NCI-H460 (cell line): ENCODE measurements at places on chromosomes 7 and 10. TPM values are rescaled to one million over a fixed set of nuclear protein-coding genes. Genes with fewer than 3 reads are reported as not detected.

Gene GPNMB
- total RNA-seq: 1.4 and 2.7 TPM in 2 replicates

Gene ATOH7
- total RNA-seq: 0.20 TPM in 1 of 2 replicates, not detected in the other

Gene FAM131B
- total RNA-seq: 0.06 and 0.10 TPM in 2 replicates

Gene UBE3C
- 78.6 and 96.9 TPM in 2 replicates for total RNA-seq

Gene ACADSB
- 11.0 and 11.3 TPM in 2 replicates for total RNA-seq

Gene MINPP1
- 36.6 and 39.6 TPM in 2 replicates for total RNA-seq

Gene PDE6C
- not detected in 2 replicates for total RNA-seq

Gene NEUROG3
- total RNA-seq: not detected in 2 replicates

- DNase-seq: no peak
Observed at GRCh38 chr7:155287284-155287935, 10.3 kb upstream of the INSIG1 start.

DNA sequence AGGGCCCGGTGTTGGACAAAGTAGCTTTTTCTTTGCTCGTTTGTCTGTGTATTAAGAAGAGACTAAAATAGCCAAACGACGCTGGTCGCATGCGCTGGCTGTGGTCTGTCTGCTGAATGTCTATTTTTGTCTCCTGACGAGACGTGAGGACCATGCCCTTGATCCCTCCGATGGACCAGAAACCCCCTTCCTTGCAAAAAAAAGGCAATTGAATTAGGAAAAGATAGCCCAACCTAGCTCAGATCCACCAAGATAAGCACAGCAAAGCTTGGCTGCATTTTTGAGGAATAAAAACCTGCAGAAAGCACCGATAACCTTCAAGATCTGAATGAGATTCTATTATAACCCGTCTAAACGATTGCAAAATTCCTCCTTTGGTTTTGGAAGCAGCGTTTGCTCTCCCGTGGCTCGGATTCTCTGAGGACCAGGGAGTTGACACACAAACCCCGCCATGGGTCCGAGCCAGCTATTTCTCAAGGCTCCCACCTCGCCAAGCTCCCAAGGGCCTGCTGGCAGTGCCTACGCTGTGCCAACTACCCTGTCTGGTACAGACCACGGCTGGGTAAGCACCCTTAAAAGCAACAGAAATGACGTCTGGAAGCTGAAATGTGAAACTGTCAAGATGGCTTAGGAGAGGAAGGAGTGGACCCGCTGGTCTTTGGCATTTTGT lies 17.7 kb upstream of the TTYH3 start:
- no peak for DNase-seq

GRCh38 chr10:123808906-123809305 lies 82.7 kb downstream of the CPXM2 start:
- DNase-seq: peak; percentile 57

GRCh38 chr10:2618690-2619089 lies 448.7 kb upstream of the PFKP start:
- DNase-seq: no peak

DNA sequence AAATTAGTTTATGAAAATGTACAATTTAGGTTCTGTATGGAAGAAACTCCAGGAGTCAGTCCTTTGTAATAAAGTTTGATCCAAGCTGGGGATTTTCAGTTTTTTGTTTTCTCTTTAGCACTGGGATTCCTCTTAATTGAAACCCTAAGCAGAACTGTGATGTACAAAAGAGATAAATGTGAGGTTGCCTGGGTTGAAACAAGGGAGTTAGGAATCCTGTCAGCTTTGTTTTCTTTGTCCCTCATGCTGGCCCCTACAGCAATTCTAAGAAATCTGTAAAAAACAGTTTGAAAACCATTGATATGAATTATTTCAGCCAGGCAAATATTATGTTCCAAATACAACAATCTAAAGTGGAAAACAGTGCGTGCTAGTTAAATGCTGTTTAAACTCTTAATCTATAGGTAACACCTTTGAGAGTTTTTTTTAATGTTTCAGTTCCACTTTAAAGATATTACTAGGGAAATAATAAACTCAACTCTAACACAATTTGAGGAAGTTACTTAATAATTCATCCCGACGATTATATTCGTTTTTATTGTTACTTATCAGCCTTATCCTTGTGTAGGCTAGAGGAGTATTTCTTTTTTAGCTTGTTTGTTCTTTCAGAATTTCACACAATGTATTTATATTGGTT lies 65.3 kb downstream of the SGCE start:
- DNase-seq: no peak

DNA sequence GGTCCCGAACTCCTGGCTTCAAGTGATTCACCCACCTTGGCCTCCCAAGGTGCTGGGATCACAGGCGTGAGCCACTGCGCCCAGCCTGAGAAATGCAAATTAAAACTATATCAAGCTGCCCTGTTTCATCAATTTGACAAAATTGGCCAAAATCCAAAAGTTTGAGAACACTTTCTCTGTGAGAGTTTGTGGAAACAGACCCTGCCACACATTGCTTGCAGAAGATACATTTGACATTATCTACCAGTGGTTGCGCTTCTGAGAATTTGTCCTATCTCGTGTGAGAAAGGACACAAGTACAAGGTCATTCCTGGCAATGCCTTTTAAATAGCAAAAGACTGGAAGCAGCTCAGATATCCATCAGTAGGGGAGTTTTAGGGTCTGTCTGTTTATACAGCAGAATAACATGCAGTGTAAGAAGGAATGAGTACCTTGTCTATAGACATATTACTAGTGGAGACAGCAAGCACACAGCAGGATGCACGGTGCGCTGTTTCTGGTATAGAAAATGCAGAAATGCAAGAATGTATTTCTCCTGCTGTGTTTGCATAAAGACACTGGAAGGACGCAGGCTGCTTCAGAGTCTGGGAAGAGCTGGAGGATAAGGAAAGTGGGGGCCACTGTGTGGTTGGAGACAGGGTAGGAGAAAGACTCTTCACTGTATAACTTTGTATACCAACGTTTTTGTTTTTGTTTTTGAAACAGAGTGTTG lies 4.3 kb downstream of the LHPP start:
- no peak for DNase-seq

DNA sequence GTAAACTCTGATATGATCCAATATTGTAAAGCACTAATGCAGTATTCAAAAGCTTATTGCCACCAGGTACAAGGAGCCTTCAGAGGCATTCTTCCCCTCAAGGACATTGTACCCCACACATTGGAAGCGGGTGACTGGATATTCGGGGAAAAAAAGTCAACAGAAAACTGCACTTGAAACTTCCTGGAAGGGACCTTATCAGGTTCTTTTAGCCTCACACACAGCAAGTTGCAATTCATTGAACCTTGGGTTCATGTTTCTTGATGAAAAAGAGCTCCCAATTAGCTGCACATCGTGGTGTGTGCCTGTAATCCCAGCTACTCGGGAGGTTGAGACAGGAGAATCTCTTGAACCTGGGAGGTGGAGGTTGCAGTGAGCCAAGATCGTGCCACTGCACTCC lies 16.4 kb upstream of the MICU1 start:
- no peak for DNase-seq
